ENCODE measurements at places on chromosomes 6 and 20. TPM values are rescaled to one million over a fixed set of nuclear protein-coding genes. Genes with fewer than 3 reads are reported as not detected.

NKAIN2 gene
- 20.6 TPM for polyA plus RNA-seq

MOXD1 gene
- 197 TPM for polyA plus RNA-seq

CFB gene
- polyA plus RNA-seq = 10.7 TPM

PAX1 gene
- polyA plus RNA-seq = not detected

ZSCAN23 gene
- 16.5 TPM for polyA plus RNA-seq

SLC22A16 gene
- 0.40 TPM for polyA plus RNA-seq

GRCh38 chr6:113595911-113596376 is 261.2 kb upstream of the MARCKS start:
- DNase-seq = peak; percentile 82

- no peak for DNase-seq
Observed at GRCh38 chr6:45786355-45786781, 229.3 kb downstream of the CLIC5 start.

DNA sequence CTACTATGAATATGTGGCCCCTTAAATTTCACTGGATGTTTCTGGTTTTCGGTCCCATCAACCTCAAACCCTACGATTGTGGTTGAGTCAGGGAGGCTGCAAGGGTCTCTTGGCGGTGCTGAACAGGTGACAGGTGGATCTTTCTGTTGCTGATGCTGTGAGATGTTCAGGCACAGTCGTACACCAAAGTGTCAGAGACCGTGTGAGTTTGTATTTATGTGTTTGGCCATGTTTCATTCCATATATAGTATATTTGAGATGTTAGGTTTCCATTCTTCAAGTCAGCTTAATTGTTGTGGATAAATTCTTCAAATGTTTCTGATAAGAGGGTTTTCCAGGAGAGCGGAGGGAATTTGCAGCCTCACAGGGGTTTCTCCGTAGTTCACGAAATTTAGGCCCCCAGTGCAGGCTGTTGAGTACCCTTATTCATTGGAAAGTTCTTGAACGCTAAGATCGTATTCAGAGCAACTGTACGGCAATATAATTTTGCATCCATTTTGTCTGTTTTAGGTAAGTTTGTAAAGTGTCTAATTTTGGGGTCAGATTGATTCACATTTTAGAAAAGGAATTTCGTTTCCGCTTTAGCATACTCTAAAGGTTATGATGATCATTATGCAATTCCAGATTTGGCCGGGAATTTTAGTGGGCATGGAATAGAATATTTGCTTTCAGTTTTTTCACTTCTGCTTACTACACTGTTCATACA is 1.2 kb downstream of the TAB2 start:
- no peak for DNase-seq

DNA sequence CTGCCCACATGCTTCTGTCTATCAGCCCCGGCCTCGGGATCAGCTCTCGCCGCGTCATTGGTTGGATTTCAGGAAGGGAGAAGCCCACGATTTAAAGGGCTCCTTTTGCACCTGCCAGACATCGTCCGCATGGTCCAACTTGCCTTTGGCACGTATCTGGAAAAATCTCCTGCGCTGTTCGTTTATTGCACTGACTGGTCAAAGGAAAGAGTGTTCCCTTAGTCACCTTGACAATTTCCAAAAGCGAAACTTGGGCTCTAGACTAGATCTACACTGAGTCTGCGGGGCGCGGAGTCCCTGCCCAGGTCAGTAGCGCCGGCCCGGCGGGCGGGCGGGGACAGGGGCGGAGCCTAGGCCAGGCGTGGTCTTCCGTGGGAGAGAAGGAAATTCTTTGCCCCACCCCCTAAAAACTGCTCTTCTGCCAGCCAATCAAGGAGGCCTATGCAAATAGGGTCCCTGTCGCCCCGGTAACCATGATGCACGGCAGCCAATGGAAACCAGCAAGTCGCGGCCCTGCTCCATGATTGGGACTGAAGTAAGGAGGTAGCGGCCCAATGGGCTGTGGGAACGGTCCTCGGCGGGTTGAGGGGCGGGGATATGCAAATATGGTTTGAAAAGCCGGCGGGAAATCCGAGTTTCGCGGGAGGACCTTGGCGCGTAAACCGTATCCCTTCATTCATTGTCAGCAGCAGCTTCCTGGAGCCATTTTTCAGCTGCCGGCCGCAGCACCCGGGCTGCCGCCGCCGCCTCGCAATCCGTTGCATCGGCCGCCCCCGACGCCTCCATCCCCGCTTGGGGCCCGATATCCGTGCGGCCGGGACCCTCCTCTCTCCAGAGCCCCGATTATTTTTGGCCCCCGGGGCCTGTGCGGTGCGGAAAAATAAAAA is at the start of gene E2F3:
E2F3 (plus strand) TSS at position 675 of the 887 bp plus-strand sequence. CDS start 354 bp downstream, outside the sequence.
- peak; percentile 99 for DNase-seq

DNA sequence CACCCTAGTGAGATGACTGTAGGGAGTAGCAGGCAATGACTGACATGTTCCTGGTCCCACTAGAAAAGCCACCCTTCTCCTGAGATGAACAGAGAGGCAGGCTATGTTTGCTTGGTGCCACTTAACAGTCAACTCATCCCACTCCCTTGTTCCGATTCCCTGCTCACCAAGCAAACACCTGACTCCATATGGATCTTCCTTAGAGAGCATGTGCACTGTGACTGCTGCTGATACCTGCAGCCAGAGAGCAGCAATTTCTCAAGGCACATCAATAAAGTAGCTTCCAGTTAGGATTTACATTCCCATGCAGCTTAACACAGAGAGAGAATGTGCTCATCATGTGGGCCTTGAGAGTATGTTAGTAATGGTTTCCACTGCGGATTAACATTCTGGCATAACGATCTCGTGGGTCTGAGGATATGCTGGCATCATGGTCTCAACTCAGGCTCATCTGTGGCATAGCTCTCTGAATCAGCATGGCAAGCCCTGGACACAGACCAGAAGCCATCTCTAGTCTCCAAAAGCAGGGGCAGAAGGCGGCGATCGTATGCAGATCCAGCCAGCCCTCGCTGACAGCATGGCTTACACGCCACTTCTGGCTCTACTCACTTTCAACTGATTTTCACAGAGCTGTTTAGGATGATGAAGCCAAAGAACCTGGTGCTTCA is 43.9 kb downstream of the ATXN1 start:
- no peak for DNase-seq

GRCh38 chr6:118876814-118877213 is 17.1 kb upstream of the ASF1A start:
- no peak for DNase-seq

- DNase-seq = peak; percentile 66
Observed at GRCh38 chr6:6752129-6752528, 163.6 kb downstream of the LY86 start.

DNA sequence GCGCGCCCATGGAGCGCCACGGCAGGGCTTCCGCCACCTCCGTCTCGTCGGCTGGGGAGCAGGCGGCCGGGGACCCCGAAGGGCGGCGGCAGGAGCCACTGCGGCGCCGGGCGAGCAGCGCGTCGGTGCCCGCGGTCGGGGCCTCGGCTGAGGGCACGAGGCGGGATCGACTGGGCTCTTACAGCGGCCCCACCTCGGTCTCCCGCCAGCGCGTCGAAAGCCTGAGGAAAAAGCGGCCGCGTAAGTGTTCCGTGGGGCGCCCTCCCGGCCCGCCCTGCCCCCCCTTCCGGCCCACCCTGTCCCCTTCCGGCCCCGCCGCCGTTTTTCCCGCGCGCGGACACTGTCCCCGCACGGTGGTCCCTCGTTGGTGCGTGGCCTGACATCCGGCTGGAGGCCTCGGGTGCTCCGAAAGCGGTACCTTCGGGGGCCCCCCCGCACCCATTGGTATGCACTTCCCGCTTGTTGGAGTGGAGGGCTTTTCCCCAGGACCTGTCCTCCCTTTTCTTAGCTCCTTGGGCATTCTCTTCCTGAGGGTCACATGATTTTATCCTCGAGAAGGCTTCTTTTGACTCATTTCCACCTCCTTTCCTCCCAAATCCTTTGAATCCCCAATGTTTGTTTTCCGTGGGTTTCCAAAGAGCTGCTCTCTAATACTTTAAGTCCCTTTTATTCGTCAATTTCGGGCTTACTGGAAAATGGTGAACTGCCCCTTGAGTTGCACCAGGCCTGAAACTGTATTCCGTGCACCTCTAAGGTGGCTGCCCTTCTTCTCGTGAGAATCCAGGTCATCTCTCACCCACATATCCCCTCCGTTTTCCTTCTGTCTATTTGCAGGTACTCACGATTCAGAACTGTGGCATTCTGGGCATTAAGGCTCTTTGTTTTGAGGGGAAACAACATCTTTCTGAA is 556 bp downstream of the PANK2 start:
- peak; percentile 33 for DNase-seq
